ENCODE measurements at places on chromosomes 4 and X.

DNA sequence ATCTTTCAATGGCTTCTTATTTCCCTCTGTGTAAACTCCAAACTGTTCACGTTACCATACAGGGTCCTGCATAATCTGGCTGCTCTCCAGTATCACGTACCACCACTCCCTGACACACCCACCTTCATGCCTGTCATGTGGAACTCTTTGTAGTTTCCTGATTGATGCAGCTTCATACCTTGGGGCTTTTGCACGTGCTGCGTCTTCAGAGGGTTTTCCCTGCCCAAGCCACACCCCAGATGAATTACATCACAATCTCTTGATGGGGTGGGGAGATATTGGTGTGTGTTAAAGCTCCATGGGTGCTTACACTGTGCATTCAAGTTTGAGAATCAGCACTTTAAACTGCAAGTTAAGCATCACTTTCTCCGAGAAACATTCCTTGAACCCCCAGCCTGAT, 101.9 kb downstream of the CT47B1 start:
- DNase-seq, result no peak

DNA sequence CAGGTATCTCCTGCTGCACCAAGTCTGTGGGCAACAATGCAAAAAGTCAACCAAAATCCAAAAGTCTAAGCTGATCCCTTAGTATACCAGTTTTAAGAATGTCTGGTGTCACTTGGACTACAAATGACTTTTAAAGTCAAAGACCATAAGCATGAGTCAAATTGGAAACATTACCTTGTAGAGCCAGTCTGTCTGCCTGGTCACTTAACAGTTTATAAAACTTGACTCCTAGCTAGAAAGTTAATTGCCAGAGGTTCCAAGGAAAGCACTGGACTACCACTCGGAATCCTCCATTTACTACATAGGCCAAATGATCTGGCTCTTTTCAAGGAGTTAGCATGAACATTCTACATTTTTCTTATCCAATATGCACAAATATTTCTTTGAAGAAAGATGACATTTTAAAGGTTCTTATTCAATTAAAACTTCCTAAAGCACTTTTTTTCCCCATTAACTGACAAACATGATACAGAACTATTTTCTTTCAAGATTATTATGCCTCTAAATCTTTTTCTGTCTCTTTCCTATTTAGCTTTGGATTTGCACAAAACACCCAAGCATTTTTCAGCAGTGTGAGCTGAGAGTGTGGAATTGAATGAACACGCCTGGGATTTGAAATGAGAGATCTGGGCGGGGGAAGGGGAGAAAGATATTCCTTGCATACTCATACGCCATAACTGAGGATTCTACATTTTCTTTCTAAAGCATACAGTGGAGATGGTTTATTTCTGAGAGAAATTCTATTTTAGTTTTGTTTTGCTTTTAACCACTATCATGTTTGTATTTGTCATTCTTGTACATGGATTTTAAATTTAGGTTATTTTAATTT, 188.4 kb downstream of the SHROOM3 start:
- no peak for DNase-seq

DNA sequence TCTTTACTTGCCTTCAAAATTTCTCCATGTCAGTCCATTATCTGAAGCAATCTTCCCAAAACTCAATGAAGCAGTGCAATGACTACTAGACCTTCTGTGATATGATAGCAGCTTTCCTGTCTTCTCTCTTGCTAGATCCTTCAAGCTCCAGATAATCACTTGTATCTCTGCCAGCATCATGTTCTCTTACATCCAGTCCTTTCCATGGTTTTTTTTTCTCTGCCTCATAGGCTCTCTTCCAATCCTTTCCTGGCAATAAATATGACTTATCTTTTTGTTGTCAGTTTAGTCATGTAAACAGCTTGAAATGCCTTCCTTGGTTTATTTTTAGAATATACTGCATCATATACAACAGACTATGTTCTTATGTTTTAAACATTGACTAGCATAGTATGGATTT, 193.5 kb downstream of the CFAP299 start:
- no peak for DNase-seq

DNA sequence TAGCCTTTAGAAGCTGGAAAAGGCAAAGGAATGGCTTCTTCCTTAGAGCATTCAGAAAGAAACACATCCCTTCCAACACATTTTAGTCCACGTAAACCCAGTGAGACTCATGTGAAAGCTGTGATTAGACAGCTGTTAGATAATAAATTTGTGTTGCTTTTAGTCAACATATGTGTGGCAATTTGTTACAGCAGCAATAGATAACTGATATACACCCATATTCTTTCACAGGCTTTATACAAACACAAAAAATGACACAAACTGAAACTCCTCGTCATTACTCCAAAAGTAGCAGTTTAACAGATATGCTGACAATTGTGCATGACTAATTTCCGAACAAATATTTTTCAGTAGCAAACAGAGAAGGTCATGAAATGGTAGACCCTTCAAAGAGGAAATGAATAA, 65.3 kb downstream of the ANTXR2 start:
- DNase-seq, result no peak

- DNase-seq, result peak; percentile 92
These were observed 741 bp downstream of the SPATA18 start for GRCh38 chr4:52051615-52052474.

DNA sequence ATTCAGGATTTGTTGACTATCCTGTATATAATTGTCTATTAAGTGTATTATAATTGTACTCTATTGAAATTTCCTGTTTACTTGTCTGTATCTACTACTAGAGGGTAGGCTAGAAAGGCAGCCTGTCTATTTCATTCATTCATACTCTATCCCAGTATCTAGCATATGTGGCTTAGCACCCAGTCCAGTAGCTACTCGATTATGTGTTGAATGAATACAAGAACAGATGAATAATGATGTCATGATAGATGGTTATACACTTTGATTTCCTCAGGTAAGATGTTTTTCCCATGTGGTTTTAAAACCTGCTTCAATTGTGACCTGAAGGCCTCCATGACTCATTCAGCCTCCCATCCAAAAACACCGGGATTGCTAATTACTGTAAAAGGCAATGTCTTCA, 68.0 kb downstream of the IL21 start:
- no peak for DNase-seq

DNA sequence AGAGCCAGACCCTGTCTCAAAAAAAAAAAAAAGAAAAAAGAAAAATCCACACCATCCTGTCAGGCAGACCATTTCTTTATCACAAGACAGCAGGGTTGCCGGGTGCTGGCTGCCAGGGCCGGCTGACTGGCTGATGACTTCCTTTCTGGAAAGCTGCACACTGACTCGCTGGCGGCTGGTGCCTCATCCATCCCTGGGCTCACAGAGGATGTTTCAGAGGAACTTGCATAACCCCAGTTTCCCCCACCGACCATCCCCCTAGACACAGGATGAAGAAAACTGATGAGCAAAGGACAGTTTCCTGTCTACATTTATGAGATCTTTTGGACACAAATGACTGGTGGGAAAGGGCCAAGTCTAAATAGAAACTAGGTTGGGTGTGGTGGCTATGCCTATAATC, 14.1 kb downstream of the HPSE start:
- DNase-seq, result no peak

DNA sequence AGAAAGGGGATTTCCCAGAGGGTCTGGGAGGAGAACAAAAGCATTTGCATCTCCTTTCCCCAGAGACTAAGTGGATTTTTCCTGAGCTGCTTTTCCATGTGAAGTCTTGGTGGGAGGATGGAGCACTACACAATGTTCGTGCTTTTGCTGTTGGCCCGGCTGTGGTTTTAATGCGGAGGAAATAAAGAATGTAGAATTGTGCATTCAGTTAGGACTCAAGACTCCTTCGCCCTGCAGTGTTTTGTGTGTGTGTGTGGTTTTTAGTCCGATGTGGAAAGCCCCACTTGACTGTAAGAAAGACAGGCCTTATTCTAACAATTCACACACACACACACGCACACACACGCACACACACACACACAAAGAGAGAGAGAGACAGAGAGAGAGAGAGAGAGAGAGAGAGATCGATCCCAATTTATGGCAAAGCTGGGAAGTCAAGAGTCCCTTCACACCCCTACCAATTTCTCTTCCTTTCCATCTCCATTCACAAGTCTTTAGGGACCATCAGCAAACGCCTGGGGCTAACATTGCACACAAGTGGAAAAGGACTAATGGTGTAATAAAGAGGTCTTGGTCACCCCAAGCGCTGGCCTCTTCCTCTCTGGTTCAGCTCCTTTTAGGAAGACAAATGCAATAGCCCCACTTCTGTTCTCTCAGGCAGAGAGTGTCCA, 44.2 kb downstream of the CLDN34 start:
- peak; percentile 29 for DNase-seq

DNA sequence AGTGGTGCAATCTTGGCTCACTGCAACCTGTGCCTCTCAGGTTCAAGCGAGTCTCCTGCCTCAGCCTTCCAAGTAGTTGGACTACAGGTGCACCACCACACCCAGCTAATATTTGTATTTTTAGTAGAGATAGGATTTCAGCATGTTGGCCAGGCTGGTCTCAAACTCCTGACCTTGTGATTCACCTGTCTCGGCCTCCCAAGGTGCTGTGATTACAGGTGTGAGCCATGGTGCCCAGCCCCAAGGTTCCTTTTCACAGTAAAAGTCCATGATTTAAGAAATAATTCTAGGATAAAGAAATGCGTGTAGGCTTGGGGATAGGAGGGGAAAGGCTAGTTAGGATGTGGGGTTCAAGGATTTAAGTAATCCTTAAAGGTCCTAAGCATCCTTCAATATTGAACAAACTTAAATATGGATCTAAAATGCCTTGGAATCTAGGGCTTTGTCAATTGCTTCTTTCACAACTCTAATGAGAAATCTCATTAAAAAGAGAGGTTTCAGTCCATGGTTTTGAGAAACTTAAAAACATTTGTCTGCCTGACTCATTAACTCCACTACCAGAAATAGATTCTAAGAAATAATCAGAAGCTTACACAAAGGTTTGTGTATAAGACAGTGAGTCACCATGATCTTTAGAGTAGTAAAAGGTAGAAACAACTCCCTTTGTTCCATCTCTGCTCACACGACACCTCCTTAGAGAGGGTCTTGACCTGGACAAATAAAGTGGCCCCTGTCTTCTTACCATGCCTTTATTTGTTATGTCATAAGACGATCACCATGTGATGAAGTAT, 203.2 kb downstream of the PTTG2 start:
- no peak for DNase-seq

- DNase-seq, result no peak
These were observed 924 bp upstream of the ENAM start for GRCh38 chr4:70627620-70628019.

DNA sequence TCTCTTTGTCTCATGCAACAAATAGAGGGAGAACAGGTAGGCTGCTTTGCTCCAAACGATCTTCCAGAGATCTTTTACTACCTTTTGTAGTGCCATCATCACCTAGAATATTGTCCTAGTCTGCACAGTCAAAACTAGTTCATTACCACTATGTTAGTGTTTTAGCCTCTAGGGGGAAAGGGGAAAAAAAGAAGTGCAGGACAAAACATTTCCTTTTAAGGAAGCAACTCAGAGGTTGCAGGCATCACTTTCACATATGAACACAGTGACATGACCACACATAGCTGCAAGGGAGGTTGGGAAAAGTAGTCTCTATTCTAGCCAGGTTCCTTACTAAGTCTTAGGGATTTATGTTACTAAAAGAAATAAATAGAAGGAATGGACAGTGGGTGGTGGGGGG, 39.3 kb upstream of the RAP2C start:
- no peak for DNase-seq

GRCh38 chr4:179625406-179625805, 2183.2 kb upstream of the AGA start:
- DNase-seq, result no peak

GRCh38 chr4:40190880-40191815, 5.7 kb upstream of the RHOH start:
- peak; percentile 62 for DNase-seq

- no peak for DNase-seq
These were observed 79.3 kb downstream of the TEX13C start for GRCh38 chrX:125398959-125399440.

DNA sequence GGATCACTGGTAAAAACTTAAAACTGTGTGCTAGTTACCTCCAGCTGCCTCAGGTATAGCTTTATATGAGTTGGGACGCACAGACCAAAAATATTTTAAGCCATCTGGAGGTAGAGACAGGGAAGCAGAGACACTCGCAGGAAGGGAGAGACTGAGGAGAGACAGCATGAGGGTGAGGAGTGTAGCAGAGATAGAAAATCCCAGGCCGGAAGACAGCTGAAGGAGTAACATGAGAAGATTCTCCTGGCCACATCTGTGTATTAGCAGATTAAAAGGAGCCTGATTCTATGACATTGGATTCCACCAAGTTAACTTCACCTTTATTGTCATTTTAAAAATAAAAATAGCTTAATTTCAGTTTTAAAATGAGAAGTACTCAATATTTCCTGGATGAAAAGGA, 84.3 kb downstream of the PDLIM5 start:
- no peak for DNase-seq

DNA sequence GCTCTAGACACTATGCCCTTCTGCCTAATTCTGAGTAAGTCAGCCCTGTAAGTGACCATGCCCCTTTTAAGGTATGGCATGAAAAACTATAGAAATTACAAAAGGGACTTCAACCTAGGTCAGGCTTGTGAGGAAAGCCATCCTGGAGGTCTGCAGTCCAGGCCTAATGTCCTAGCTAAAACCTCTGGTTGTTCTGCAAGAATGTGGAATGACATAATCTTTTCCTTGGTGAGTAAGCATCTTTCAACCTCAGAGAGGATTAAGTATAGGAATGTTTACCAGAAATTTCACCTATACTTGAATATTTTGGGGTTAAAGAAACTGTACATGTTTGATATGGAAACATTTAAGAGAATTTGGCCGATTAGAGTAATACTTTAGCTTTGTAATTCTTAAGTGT, 23.8 kb upstream of the HPSE start:
- DNase-seq, result no peak

GRCh38 chr4:84482564-84483563, 16.2 kb downstream of the NKX6-1 start:
- no peak for DNase-seq

DNA sequence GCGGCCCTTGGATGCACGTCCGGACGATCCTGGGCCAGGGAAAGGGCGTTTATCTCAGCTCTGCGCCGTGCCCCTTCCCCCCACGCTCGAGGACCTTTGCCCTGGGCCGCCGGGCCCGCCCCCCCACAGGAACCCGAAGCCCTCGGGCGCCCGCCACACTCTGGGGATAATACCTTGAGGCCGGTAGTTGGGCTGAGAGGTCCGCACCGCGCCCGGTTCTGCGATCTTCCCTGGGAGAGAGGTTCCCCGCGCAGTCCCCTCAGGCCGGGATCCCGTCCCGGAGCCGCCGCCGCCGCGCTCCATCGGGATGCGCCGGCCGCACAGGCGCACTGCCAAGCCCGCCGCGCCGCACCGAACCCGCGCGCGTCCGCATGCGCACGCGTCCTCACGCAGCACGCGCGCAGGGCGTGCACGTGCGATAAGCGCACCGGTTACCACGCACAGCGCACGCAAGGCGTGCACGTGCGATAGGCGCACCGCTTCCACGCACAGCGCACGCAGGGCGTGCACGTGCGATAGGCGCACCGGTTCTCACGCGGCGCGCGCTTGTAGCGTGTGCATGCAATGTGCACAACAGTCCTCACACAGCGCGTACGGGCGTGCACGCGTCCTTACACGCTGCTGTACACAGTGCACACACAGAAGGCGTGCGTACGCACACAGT, at the start of gene MAP7D2:
TSS of gene MAP7D2 (minus strand) at position 331 of the 664 bp plus-strand sequence. CDS start at position 303, 28 bp downstream.
- DNase-seq, result peak; percentile 86
